NCI-H524 (cell line): ENCODE measurements at places on chromosomes 7 and 10.

DNA sequence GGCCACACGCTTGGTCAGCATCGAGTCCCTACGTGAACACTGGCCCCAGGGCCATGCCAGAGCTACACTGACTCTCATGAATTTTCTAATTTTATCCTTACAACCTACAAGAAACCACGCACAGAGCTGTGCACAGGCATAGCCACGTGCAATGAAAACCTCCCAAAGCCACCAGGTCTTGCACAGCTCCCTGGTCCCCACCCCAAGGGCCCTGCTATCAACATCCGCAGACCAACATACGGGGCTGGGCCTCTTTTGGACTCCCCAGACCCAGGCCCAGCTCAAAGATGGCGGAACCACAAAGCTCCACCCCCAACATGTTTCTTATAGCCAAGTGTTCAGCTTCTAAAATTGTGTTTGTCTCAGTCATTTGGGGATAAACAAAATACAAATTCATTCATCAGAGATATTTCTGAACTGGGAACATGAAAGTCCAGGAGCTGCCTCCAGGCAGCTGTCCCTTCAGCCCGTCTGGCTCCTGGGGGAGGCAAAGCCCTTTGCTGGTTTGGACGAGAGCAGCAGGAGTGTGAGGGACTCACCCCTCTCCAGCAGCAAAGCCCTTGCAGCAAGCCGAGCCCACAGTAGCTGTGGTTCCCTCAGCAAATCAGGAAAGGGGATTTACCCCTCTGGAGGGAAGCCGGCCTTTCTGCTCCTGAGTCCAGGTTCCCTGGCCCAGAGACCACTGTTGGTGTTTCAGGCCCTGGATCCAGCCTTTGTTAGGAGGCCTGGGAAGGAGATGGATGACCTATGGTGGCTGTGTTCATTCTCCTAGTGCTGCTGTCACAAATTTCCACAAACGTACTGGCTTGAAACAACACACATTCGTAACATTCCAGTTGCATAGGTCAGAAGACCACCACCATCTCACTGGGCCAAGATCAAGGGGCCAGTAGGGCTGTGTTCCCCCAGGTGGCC lies 75.1 kb downstream of the OAT start:
- no peak for DNase-seq

DNA sequence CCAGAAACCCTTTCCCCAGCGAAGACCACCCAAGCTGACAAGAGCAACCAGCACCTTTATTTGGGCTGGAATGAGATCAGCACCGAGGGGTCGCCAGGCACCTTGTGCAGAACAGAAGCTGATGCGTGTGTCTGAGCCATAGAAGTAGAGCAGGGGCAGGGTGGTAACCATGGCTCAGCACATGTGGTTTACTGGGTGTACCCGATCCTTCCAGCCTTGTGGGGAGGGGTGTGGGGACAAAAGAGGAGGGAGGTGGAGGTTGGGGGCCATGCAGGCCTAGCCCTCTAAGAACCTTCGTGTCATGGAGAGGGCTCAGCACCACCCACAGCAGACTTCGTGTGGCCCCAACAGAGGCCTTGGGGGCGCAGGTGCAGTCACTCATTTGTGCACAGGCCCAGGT lies 84.0 kb upstream of the GTF2I start:
- no peak for DNase-seq

DNA sequence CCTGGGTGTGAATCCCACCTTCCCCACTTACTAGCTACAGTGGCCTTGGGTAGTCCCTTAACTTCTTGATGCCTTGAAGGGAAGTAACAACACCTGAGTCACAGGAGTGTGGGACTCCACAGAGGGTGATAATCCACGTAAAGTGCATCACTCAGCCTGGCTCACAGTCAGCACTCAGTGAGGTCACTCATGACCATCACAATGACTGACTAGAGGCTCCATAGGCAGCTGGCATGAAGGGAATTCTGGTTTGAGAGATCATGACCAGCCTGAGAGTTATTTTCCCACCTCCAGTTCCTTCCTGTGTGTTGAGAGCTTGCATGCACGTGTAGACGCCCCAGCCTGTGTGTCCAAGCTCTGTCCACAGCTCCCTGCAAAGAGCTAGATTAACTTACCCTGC lies 34.8 kb downstream of the NEUROG3 start:
- no peak for DNase-seq

GRCh38 chr10:120365872-120366271 lies 91.2 kb upstream of the PLPP4 start:
- no peak for DNase-seq

- DNase-seq = no peak
Measured at GRCh38 chr10:95478935-95479334, 82.2 kb downstream of the SORBS1 start.

DNA sequence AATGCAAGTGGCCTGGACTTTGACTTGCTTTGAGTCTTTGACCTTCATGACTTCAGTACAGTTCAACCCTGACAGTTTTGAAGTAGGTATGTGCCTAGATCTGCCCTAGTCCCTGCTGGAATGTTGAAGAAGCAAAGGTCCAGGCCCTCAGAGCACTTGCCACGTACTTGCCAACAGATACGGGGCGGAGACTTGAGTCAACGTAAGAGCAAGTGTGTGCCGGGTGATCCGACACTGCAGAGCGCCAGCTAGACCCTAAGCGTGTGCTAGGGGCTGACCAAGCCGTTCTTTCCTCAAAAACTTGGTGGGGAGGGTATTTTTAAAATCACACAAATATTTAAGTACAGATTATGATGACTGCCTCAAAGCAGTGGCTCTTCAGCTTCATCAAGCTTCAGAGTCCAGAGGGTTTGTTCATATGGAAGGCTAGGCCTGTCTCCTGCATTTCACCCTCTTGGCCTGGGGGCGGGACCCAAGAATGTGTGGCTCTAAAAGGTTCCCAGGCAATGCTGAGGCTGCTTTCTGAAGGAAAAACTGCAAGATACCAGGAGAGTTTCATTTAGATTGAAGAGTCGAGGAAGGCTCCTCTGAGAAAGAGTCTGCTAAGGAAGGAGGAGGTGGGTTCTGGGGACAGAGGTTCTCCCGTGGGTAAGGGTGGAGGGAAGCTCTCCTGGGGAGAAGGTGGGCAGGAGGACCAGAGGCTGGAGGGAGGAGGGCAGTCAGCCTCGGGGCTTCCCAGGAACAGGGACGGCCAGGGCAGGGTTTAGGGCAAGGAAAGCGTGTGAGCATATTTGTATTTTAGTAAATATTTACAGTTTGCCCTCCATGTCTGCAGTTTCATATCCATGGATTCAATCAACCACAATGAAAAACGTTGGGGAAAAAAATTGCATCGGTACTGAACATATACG lies 160.3 kb downstream of the EGFR start:
- no peak for DNase-seq

DNA sequence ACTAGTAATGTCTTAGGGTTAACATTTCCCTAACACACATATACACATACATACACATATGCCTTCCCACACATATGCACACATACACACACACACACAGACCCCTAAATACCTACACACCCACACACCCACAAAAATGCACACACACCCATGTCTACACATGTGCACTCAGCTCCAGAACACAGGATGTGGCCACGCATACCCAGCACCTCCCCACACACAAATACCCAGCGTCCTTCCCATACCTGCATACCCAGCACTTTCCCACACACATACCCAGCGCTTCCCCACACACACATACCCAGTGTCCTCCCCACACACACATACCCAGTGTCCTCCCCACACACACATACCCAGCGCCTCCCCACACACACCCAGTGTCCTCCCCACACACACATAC lies 534.9 kb downstream of the DNAJB6 start:
- DNase-seq = no peak

DNA sequence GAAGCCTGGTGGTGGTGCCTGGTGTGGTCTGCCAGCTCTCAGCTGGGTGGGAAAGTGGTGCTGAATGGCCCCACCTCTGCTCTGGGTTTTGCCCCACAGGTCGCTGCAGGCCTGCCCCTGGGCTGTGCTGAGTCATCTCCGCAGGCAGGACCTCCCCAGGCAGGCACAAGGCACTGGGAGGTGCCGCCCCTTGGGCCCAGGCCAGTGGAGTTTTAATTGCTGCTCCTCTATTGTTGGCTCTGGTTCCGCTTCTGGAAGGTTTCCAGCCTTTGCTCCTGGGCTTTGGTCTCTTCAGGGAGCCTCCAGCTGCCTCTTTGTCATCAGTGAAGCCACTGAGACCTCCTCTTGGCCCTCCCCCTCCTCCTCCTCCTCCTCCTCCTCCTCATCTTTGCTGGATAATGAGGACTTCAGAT lies 180.3 kb upstream of the GRB10 start:
- DNase-seq = peak; percentile 20

DNA sequence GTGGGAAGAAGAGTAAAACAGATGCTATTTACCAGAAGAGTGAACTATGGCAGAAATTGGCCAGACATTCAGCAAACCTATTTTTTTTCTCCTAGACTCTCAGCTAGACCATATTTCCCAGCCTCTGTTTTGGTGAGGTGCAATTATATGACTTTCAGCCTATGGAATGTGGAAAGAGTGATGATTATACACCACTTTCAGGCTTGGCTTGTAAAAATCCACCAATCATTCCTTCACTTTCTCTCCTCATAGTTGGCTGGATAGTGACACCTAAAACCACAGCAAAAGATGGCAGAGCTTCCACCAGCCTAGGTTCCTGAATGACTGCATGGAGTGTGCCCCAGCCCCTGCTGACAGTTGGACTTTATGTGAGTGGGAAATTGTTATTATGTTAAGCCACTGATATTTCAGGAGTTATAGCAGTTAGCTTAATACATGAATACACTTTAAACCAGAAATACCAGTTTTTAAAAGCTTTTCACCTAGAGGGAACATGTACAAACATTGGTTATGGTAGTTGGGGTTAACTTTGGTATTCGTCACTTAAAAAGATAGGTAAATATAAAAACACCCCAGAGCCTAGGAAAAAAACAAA lies 19.1 kb upstream of the TNKS2 start:
- no peak for DNase-seq

- no peak for DNase-seq
Measured at GRCh38 chr10:95564291-95564690, 3.1 kb upstream of the SORBS1 start.

GRCh38 chr7:65444205-65444842 lies 70.7 kb downstream of the ZNF92 start:
- DNase-seq = no peak

- DNase-seq = no peak
Measured at GRCh38 chr10:97762816-97763215, 9.0 kb downstream of the SFRP5 start.

GRCh38 chr7:140260352-140261104 lies 83.7 kb upstream of the KDM7A start:
- DNase-seq = no peak

- DNase-seq = no peak
Measured at GRCh38 chr7:139682136-139683013, 95.4 kb downstream of the HIPK2 start.
